ENCODE measurements at places on chromosomes 11 and 22.

GRCh38 chr11:124625504-124626168 is 3.0 kb downstream of the TBRG1 start:
- no peak for DNase-seq

GRCh38 chr11:33507967-33508366 is 192.7 kb downstream of the C11orf91 start:
- no peak for DNase-seq

DNA sequence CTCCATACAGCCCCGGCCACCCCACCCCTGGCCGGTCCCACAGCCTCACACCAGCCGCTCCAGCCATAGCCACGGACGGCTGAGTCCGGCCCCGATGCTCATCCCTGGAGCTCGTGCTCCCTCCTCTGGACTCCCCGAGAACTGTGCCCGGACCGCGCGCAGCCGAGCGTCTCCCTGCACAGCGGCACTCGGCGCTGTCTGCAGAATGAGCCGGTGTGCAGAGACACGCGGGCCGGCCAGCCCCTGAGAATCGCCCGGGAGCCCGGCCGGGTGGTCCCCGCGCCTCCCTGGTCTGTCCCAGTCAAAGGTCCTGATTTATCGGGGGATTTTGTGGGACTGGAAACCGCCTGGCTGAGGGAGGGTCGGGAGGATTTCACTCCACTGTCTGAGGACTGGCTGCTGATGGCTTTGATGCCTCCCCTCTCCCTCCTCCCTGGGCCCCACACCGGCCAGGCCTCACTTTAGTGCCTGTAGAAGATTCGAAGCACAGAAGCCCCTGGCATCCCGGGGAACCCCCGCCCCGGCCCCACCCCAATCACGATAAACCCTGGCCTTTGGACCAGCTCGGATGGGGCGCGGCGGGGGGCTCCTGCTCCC is 102.7 kb downstream of the BRD1 start:
- DNase-seq, result peak; percentile 50

- DNase-seq, result no peak
These were observed 1083.4 kb downstream of the BRD1 start for GRCh38 chr22:48744283-48744641.

GRCh38 chr11:12958986-12959385 is 50.1 kb upstream of the RASSF10 start:
- DNase-seq, result no peak

GRCh38 chr11:69950120-69950519 is 128.0 kb upstream of the ANO1 start:
- DNase-seq, result no peak

DNA sequence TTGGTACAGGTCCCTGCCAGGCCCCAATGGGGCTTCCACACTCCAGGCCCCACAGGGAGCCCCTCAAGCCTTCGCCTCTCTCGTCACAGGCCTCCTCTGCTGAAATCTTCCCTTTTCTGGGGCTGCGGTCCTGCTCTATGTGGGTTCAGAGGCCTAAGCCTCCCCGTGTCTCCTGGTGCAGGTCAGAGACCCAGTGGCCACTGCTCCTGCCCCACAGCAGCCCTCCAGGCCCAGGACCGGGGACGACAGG is 5.9 kb upstream of the IFITM3 start:
- no peak for DNase-seq

DNA sequence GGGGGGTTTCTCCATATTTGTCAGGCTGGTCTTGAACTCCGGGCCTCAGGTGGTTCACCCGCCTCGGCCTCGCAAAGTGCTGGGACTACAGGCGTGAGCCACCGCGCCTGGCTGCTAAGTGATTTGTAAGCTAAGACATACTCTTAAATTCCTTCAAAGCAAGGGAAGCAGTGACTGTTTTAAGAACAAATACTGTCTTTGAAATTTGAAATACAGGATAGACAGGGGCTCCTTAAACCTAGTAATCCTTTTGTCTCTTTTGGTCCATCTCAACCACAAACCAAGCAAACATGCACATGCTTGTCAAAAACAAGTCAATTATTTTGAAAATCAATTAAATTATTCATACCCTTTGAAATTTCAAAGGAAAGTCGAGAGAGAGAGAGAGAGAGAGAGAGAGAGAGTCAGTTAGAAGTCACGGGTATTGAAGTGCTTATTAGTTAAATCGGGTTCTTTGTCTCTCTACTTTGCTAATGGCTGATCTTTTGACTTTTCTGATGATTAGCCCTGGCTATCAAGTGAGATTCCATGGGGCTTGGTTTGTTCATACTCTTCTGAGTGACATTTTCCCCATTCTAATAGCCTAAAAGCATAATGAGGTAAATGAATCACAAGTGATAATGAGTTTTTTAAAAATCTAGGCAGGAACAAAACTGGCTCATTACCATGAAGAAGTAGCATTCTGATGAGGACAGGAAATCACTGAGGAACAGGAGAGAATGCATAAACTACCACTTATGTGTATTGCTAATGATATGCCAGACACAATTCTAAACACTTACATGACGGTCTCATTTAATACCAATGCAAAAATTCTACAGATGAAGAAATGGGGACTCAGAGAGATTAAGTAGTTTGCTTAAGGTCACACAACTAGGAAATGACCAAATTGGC is 48.0 kb downstream of the MCHR1 start:
- no peak for DNase-seq

DNA sequence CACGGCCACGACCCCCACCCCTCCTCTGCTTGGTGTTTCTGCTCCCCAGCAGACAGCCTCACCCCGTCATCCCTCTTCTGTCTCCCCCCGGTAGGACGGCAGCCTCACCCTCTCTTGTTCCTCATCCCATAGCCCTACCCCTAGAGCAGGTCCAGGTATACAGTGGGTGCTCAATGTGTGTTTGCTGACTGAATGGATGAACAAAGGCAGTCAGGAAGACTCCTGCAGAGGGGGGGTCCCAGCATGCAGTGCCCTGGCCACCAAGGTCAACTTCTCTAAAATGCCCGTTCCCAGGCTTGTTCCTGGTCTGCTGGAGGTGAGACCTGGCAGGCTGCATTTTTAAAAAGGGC is 34.7 kb upstream of the FADD start:
- DNase-seq, result no peak

DNA sequence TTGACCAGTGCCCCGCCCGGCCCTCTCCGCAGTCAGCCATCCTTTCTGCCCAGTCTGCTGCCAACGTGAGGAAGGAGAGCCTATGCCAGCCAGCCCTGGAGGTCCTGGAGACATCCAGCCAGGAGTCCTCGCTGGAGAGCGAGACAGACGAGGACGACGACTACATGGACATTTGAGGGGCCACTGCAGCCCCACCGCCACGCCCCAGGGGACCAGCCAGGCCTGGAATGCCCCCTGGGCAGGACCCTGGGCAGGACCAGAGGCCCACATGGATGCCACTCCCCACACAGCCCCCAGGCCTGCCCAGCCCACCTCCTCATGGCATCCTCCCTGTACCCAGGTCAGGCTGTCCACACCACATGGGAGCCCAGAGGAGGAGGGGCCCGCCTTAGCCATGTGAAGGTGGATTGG is 3.3 kb upstream of the SUSD2 start:
- DNase-seq, result no peak

DNA sequence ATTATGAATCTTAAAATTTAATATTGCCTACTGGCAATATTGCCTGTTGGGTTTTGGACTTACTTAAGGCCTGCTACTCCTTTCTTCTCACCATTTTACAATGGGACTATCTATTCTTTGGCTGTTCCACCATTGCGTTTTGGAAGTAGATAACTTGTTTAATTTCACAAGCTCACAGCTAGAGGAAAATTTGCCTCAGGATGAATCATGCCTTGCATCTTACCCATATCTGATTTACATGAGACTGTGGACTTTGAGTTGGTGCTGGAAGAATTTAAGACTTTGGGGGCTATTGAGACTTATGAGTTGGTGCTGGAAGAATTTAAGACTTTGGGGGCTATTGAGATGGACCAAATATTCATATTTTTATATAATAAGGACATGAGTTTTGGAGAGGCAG is 662.6 kb downstream of the METTL15 start:
- DNase-seq, result no peak

DNA sequence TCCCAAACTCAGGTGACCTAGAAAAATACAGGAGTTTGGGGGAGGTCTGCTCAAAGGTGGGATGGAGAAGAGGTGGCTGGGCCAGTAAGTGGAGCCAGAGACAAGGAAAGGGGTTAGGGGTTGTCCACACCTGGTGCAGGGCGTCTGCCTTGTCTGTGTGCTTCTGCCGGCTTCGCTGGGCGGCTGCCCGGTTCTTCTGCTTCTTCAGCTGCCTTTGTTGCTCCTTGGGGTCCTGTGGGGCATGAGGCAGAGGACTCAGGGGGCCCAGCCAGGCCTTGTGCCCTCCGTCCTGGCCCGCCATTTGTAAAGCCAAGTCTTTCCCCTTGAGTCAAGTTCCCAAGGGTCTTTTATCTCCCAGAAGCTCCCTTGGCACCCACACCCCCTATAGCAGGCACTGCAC is 2.5 kb downstream of the BATF2 start:
- no peak for DNase-seq

GRCh38 chr22:39251762-39252460 is 7.1 kb upstream of the PDGFB start:
- no peak for DNase-seq

GRCh38 chr11:110373051-110373702 is 56.6 kb upstream of the FDX1 start:
- DNase-seq, result no peak

- DNase-seq, result no peak
These were observed 4.6 kb upstream of the ACER3 start for GRCh38 chr11:76856106-76856505.

- DNase-seq, result no peak
These were observed 595.4 kb upstream of the CHORDC1 start for GRCh38 chr11:90818196-90818745.

- DNase-seq, result no peak
These were observed 9.9 kb upstream of the KCNJ5 start for GRCh38 chr11:128881221-128881620.

DNA sequence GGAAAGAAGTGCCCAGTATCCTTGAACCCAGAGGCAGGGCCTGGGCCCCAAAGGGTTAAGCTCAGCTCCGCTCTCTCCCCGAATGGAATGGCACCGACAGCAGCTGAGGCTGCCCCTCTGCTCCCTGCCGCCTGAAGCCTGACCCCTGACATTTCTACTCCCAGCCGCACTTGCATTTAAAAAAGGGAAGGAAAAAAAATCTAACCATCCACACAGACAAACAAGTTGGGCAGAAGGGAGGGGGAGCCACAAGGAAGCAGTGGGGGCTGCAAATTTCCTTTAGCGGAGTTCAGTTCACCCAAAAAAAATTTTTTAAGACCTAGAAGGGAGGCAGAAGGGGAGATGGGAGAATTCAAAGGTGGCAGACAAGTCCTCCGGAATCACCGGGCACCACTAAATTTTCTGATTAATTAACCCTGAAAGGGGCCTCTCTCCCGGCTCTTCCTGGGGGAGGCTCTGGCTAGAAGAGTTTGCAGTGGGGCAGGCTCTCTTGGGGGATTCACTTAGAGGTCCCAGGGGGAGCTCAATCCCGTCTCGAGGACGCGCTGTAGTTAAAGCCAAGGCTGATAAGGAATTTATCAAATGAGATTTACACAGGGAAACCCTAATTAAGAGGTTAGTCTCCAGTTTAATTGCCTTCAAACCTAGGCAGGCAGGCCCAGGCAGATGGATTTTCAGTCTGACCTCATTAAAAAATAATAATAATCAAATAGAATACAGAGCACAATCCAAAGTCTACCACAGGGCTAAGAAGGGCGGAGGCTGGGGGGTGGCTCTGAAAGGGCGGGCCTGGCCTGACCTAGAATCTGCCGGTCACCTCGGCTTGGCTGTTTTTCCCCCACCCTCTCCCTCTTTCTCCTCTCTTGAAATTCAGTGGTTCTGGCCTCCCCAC is 25.6 kb downstream of the MN1 start:
- no peak for DNase-seq

- DNase-seq, result no peak
These were observed 65.3 kb downstream of the CTTN start for GRCh38 chr11:70463478-70464255.

DNA sequence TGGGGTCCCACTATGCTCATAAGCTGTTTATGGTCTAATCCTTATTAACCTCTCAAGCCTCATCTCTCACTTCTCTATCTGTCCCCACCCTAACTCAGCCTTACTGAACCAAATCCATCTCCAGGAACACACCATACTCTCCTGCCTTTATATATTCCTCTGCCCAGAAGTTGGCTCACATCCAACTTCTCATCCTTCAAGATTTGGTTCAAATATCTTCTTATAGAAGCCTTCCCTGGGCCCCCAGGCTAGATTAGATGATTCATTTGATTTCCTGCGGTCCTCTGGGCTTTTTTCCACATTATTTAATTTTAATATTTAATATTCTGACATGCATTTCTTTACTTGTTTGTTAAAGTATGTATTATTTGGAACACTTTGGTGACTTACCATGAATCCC is 23.2 kb downstream of the MEI1 start:
- DNase-seq, result no peak

- no peak for DNase-seq
These were observed 114.1 kb upstream of the MTMR2 start for GRCh38 chr11:96038046-96038445.

DNA sequence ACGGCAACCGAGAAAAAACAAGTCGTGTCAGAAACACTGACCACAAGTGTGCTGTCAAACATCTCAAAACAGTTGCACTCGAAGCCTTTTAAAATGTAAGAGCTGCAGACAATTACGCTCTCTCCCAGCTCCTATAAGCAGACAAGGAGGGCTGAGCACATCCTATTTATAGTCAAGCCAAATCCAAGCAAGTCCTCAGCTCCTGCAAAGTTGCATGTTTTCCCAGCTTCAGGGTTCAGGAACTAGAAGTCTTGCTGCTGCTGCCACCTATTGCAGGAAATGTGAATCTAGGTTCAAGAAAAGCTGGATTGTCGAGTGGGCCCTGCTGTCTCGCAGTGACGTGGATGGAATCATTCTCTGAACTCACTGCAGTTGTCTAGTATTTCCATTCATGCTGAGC is 15.5 kb downstream of the EFCAB6 start:
- no peak for DNase-seq

- DNase-seq, result no peak
These were observed 193.6 kb downstream of the CWF19L2 start for GRCh38 chr11:107263844-107264563.

GRCh38 chr11:88402192-88402715 is 64.7 kb upstream of the CTSC start:
- no peak for DNase-seq

- DNase-seq, result no peak
These were observed 200.3 kb downstream of the MYO18B start for GRCh38 chr22:25942115-25942855.

DNA sequence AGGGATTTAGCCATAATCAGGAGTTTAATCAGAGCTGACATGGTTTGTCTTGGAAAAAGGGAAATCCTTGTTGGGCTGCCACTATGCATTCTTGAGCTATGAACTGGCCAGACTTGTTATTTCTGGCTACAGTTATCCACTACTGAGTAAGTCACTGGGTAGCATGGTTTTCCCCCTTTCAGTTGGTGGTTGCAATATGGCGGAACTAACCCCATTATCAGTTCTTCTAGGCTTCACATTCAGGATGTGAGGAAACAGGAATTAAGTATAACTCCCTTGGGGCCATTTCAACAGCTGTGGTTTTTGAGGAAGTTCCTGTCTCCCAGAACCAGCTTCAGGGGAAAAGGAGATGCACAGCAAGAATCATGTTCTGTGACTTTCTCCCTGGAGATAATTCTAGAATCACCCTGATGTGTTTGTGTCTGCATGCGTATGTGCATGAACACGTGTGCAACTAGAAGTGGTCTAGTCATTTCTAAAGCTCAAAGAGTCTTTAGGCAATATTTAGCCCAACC is 103.0 kb upstream of the CD44 start:
- no peak for DNase-seq
